ENCODE measurements at places on chromosomes 4 and X.
A peak's percentile ranks its signal among the peaks of the same experiment; 100 is the strongest.

- DNase-seq: no peak
Observed at GRCh38 chr4:128287141-128287870, at the start of gene PGRMC2. PGRMC2 (minus strand) TSS chr4:128287813; CDS start chr4:128287790, 23 bp downstream.

- DNase-seq: no peak
Observed at GRCh38 chr4:171433674-171434073, 379.5 kb upstream of the GALNTL6 start.

DNA sequence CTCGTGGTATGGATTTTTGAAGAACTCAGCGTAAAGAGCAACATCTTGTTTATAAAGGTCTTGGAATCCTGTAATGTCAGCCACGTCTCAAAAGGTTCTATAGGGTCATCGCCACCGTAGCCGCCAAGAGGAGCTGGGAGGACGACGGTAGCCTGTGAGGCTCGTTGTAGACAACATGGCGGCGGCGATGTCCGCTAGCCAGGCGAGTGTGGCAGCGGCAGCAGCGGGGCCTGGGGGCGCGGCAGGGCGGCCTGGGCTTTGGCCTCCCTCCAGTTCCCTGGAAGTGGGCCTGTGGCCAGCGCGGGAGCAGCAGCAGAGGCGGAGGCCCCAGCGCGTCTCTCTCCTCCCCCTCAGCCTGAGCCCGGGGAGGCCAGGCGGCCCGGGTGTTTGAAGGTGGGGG is 143.5 kb upstream of the PBDC1 start:
- no peak for DNase-seq

DNA sequence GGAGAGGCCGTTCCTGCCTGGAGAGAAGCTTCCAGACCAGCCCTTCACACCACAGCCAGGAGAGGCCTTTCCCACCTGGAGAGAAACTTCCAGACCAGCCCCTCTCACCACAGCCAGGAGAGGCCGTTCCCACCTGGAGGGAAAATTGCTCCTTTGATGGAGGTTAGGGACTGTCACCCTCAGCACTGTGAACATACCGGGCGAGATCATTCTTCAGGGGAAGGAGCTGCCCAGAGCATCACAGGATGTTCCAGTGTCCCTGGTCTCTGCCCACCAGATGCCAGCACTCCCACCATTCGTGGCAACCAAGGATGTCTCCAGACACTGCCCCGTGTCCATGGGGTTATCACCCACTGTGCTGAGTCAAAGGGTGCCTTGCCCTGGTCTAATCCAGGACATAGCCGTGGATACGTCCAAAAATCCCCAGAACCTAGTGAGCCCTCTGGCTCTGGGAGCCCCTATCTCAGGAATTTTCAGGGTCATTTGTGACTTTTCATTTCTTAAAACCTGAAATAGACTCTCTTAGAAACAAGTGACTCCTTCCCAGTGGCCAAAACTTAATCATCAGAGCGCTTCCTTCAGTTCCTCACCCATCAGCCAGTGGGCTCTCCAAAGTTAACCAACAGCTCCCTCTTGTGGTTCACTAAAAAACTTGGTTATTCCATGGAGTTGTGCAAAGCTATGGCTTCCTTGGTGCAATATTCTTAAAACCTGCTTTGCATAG is 80.2 kb downstream of the CRMP1 start:
- DNase-seq: peak; percentile 16

GRCh38 chr4:76615999-76616398 is 181.0 kb downstream of the SHROOM3 start:
- DNase-seq: no peak

GRCh38 chr4:176383273-176384077 is 63.7 kb downstream of the SPCS3 start:
- no peak for DNase-seq

DNA sequence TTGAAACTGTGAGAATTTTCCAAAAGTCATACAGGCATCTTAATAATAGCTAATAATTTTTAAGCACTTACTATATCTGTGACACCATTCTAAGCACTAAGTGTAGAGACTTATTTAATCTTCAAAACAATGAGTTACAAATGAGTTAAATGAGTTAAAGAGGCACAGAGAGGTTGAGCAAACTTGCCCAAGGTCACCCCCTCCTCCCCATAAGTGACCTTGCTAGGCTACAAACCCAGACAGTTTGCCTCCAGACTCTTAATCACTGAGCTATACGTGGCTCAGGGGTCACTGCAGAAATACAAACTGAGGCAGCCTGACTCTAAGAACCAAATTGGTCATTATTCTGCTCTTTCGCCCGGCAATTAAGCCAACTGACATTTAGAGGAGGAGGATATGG is 15.5 kb downstream of the CTPS2 start:
- DNase-seq: no peak

DNA sequence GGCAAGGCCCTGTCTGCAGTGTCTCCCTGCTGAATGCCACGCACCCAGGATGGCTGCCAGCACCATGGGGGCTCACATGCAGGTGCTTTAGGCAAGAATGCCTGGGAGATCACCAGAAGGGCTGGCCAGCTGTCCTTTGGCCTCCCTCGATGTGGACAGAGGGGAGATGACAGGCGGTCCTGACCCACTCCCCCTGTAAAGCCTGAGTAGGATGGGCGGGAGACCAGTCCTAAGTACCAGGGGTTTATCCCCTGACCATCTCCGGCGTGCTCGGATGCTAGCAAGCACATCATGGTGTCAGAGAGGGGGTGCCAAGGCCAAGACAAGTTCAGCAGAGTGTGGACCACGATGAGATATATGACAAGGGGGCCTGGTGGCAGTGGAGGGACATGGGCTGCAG is 5.3 kb downstream of the PDZD4 start:
- DNase-seq: no peak

- peak; percentile 20 for DNase-seq
Observed at GRCh38 chr4:113636438-113636818, 125.1 kb downstream of the CAMK2D start.

DNA sequence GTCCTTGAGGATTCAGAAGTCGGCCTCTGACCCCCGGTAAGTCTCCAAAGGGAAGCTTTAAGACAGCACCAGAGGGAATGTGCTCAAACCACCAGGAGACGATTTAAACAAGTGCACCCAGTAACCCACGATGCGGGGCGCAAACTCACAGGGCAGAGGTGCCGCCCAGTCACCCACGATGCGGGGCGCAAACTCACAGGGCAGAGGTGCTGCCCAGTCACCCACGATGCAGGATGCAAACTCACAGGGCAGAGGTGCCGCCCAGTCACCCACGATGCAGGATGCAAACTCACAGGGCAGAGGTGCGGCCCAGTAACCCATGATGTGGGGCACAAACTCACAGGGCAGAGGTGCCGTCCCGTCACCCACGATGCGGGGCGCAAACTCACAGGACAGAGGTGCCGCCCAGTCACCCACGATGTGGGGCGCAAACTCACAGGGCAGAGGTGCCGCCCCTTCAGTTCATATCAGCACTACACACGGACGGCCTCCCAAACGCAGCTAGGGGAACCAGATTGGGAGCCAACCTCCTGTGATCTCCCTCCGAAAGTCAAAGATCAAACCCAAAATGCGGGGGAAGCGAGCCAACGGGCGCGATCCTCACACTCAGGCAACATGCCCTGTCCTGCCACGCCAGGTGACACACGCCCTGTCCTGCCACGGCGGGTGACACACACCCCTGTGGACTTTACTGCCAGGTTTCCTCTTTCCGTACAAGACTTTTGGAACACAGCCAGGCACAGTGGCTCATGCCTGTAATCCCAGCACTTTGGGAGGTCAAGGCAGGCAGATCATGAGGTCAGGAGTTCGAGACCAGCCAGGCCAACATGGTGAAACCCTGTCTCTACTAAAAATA is 11.3 kb downstream of the PPP2R3B start:
- DNase-seq: no peak

- peak; percentile 6 for DNase-seq
Observed at GRCh38 chrX:83469551-83469950, 38.5 kb upstream of the POU3F4 start.

- DNase-seq: no peak
Observed at GRCh38 chr4:97987019-97987648, 156.1 kb downstream of the STPG2 start.

GRCh38 chr4:184104419-184105101 is 113.1 kb downstream of the ENPP6 start:
- DNase-seq: no peak

DNA sequence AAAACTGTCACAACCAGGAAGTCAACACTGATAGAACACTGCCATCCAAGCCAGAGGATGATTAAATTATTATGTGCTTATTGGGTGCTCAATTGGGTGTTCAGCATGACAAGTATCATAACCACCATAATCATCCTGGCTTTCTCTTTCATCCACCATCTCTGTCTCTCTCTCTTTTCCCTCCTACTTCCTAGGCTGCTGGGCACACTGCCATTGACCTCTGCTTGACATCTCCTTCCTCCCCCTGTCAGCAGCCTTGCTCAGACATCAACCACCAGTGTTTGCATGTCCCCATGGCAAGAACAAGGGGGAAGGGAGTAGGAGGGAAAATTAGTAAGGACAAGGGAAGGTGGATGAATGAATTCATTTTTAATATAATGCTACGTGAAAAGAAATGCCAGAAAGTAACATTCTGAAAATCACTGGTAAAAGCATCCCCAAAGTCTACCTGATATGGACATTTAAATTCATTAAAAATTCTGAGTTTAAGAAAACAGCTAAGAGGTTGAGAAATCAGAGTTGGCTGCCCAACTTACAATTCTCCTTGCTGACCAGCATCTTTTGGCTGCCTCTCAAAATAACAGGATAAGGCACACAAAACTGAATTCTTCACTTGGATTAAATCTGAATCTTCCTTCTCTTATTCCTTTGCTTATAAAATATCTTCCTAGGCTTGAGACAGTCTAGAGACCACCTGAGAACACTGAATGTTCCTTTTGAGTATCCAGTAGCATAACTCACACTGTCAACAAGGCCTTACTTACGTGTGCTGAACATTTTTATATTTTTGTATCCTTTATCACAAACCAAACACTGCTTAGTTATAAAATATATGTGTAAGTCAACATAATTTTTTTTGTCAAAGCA is 48.5 kb downstream of the SNCA start:
- DNase-seq: no peak

DNA sequence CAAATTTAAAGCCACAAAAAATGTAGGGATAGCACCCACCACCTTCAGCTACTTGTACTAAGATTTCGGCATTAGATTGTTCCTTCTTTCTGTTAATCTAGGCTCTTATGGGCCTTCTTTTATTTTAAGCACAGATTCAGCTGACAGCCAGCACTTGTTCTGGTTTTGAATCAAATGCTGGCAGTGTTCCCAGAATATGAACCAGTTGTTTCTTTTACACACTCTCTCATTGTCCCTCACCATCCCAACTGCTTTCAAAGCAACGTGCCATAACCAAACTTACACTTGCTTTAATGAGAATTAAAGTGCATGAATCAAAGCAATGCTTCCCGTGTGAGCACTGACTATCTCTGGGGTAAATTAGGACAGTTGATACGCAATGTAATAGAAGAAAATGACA is 744.5 kb upstream of the FAM241A start:
- no peak for DNase-seq

DNA sequence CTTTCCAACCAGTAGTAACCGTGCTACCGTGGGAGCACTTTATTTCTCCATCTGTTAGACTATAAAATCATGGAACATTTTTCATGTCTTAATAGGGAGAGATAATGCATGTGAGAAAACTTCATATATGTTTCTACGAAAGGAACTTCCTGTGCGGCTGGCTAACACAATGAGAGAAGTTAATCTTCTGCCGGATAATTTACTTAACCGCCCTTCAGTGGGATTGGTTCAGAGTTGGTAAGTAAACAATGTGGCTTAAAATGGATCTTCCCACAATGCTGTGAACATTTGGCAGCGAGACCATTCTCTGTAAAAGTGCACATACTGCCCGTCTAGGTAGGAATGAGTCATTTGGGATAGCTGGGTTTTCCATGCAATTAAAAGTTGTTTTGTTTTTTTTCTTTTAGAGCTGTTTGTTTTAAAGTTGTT is 29.6 kb downstream of the PDK3 start:
- DNase-seq: no peak

- DNase-seq: no peak
Observed at GRCh38 chr4:26772096-26772873, 88.4 kb upstream of the STIM2 start.

- DNase-seq: no peak
Observed at GRCh38 chr4:124343661-124344171, 368.8 kb downstream of the ANKRD50 start.

DNA sequence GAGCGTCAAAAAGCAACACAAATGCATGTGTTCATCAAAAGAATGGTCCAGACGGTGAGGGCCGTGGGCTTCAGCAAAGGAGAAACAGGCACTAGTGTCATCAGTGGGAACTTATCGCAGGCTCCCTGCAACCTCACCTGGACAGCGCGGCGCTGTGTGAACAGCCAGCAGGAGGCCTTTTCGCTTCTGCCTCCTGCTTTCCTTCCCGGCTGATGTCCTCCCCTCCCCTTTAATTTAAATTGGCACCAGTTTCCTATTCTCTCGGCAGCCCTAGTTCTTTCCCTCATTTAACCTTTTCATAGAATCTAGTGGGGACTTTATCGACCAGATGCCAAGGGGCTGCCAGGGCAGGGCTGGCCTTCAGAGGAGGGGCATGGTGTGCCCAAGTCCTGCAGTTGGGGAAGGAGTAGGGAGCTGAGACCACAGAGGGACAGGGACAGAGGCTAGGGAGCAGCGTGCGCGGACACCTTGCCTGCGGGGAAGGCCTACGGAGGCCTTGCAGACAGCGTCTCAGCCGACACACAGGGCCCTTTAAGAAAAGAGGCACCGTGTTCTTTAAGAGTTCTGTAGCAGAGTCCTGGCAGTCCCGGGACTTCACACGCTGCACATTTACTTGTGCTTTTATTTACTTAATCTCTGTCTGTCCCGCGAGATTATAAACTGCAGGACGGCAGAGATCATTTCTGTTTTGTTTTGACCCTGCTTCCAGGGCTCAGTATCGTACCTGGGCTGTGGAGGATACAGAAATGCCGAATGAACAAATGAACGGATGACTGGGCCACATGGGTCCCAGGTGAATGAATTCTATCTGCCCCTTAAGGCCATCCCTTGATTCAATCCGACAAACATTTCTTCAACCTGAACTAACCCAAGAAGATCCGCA is 8.4 kb upstream of the SORBS2 start:
- DNase-seq: no peak

GRCh38 chrX:41382714-41383645 is 49.0 kb downstream of the DDX3X start:
- DNase-seq: no peak

DNA sequence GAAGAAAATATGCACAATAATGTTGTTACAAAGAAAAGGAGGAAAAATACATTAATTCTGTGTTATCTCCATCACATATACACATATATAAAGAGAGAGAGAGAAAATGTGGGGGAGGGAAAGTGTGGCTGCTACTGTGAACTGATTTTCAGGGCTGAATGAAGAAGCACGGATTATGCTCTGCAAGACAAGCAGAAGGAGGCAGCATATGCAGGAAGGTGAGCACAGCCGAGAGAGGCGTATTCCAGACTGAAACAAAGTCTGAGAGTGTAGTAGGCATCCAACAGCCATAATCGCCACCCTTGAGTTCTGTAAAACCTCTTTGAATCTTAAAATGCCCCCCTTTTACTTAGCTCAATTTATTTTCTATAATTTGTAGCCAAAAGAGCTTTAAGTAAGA is 1081.8 kb upstream of the GRID2 start:
- no peak for DNase-seq

- DNase-seq: no peak
Observed at GRCh38 chr4:36026348-36026880, 217.9 kb downstream of the ARAP2 start.

- DNase-seq: no peak
Observed at GRCh38 chr4:6489927-6490326, 17.5 kb upstream of the PPP2R2C start.

GRCh38 chrX:150767475-150768131 is 74.4 kb downstream of the MTMR1 start:
- DNase-seq: no peak
